Ascending aorta (tissue), 2 donors: ENCODE measurements at places on chromosomes 1 and 21.

DNA sequence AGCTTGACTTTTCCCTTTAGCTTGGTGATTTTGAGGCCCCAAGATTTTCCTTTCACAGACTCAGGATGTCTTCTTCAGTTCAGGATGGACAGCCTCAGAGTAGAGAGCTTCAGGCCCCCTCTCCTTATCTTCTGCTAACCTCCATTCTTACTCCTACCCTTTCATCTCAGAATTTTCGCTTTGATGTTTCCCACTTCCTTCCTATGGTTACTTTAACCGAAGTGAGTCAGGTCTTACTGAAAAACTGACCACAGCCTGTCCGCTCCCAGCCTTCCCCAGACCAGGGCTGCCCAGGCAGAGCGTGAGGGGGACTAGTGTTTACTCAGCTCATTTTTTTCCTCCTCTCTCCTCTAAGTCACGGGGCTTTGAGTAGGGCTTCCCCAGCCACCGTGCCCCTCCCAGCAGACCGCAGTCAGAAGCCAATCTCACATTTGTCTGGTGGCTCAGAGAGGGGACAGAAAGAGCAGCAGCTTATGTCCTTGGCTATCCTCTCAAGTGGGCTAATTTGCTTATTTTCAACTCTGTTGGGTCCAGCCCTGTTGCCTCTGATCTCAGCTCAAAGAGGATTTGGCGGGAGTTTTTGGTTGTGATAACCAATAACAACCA lies 4.2 kb upstream of the IL19 start:
- DNase-seq: peak; percentile 52

- no peak for DNase-seq
Observed at GRCh38 chr1:162353078-162353477, 23.6 kb downstream of the SPATA46 start.

DNA sequence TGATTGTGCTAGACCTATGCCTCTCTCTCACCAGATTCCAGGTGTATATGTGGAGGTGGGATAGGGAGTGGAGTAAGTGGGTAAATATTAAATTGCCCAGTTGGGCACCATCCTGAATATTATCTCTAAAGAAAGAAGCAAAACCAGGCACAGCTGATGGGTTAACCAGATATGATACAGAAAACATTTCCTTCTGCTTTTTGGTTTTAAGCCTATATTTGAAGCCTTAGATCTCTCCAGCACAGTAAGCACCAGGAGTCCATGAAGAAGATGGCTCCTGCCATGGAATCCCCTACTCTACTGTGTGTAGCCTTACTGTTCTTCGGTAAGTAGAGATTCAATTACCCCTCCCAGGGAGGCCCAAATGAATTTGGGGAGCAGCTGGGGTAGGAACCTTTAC lies at the start of gene FCER1A:
TSS of gene FCER1A (plus strand) at position 242 of the 400 bp plus-strand sequence. CDS start at position 271, 29 bp downstream.
- no peak for DNase-seq

- no peak for DNase-seq
Observed at GRCh38 chr21:33739701-33740100, 97.4 kb downstream of the ITSN1 start.

DNA sequence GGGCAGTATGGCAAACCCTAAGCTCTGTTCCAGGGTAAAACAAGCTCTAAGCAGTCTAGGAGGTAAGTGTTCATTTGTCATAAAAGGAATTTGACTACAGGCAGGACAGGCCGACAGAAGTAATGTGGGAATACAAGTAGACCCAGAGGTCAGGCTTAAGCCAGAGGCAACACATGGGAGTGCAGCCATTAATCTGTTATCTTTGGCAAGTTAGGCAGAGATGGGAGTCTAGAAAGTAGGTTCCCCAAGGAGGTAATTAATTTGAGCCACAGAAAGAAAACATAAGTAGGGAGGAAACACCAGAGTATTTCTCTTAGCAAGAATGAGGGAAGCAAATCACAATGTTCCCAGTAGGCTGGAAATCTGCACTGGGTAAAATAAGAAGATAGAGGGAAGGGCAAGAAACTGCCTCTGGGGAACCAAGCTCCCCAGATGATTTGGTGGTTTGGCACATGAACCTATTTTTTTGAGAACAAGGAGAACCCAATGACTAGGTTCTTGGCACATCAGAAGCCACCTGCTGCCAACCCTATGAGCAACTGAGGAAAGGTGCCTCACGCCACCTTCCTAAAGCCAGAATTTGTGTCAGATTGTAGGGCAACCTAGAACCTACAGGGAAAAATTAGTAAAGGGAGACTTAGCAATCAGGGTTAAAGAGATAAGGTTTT lies 636.4 kb upstream of the PLXNA2 start:
- no peak for DNase-seq
